Activated CD4-positive, alpha-beta T cell treated with anti-CD3 and anti-CD28 coated beads, Interleukin-2, Interleukin-4, amounts not matched to agents 100 ng/mL and 50 ng/mL, durations not matched to agents 16 hours and 8 hours (primary cell): ENCODE measurements at places on chromosomes 16 and 17.

- DNase-seq, result no peak
Measured at GRCh38 chr17:33582661-33583060, 289.6 kb upstream of the ASIC2 start.

DNA sequence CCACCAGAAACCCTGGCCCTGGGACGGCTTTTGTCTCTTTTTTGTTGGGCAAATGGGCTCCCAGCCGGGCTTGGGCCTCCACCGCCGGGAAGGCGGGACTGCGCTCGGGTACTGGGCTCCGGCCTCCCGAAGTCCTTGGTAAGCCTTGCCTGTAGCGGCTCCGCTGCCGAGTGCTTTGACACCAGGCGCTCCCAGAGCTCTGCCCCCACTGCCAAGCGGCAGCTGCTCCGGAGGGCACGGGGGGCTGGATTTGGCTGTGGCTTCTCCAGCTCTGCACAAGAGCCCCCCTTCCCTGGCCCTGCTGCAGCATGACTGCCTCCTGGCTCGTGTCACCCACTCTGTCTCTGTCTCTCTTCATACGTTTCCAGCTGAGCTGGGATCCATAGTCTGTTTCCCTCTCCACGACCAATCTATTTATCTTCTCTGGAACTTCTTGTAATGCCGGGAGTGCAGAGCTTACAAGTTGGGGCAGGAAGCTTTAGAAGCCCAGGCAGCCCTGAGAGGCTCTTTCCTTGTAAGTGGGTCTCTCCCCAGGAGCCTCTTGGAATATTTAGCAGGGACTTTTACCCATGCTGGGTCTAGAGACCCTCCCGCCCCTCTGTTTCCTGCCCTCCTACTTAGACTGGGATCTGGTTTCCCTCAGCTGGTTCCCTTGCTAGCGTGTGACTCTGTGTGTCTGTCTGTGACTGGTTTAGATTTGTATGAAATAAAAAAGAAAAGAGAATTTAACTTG lies 246.9 kb upstream of the GSE1 start:
- DNase-seq, result no peak

GRCh38 chr17:676060-676700 lies 38.5 kb downstream of the VPS53 start:
- DNase-seq, result no peak

DNA sequence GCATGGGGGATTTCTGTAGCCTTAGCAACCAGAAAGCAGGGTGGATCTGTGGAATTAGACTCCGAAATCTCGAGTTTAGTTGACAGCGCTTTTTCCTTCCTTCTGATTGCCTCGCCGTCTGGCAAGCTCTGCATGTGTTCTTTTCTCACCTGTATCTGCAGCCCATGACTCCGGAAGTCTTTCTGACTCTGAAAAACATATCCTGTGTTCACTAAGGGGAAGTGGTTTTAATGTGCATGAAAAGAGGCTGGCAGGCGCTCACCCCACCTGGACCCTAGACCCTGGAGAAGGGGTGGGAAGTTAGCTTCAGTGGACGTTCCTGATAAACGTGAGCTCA lies 158.5 kb downstream of the RPTOR start:
- peak; percentile 44 for DNase-seq

GRCh38 chr17:36550491-36551417 lies 6.0 kb downstream of the GGNBP2 start:
- DNase-seq, result peak; percentile 54

DNA sequence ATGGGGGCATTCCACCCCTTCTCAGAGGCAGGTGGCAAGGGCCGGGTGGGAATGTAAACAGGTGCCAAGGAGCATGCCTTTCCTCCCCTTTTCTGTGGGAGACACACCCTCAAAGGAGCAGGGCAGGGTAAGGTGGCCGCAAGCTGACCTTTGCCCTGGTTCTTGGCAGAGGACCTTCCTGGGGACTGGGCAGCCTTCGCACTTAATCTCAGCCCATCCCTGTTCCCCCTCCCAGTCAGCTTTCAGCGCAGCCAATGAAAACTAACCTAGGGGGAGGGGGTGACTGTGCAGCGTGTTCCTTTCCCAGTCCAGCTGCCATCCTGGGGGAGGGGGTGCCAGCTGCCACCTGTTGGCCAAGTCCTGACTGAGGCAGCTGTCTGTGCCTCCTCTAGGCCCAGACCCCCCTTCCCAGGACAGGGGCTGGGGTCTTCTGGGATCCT lies 2.8 kb downstream of the TRAF4 start:
- no peak for DNase-seq

DNA sequence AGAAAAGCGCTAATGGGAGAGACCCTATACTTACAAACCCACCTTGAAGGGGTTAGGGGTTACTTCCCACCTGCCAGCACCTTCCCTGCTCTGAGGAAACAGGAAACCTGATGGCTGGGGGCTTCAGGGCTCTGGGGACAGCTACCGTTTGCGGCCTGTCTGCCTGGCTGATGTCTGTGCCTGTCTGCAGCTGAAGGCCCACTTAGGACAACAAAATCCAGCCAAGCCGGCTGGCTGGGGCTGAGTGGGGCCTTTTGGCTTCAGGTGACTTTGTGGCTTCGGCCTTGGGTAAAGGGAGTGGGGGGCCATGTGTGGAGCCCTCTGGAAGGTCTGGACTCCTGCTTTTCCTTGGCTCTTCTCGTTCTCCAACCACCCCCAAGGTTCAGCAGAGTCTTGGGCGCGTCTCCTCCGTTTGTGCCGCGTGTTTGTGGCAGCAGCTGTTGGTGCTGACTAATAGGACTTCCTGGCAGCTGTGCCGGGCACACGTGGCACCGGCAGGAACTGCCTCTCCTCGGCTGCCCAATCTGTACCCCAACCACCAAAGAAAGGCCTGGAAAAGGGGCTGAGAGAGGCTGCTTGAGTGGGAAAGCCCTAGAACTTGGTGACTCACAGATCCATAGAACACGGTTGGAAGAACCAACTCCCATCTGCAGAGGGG lies 186.7 kb downstream of the MSI2 start:
- DNase-seq, result peak; percentile 77

DNA sequence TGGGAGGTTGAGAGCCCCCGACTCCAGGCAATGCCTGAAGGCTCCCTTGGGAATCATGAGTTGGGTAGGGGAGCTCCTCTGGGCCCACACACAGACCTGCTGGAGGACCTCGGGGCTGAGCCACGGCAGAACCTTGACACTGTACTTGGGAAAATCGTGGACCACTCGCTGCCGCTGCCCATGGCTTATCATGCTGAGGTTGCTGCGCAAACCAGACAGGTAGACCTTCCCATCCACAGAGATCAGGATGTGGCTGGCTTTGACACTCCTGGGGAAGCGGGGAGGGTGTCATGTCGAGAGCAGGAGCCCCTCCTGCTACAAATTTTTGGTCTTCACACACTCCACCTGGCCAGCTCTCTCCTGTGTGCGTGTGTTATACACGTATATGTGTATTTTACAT lies 7.2 kb upstream of the LIMD2 start:
- DNase-seq, result no peak

- DNase-seq, result no peak
Measured at GRCh38 chr17:49708515-49709183, 885 bp upstream of the SLC35B1 start.

DNA sequence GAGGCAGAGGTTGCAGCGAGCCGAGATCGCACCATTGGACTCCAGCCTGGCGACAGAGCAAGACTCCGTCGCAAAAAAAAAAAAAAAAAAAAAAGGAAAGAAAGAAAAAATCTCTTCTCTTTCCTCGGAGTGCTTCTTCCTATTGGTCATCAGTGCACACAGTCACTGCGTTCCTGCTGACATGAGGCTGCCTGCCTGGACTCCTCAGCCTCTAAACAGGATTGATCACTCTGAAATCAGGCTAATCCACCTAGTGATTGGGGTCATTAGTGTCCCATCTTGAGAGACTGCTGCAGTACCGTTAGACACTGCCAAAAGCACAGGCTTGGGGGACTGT lies 30.8 kb downstream of the PLCD3 start:
- DNase-seq, result no peak

DNA sequence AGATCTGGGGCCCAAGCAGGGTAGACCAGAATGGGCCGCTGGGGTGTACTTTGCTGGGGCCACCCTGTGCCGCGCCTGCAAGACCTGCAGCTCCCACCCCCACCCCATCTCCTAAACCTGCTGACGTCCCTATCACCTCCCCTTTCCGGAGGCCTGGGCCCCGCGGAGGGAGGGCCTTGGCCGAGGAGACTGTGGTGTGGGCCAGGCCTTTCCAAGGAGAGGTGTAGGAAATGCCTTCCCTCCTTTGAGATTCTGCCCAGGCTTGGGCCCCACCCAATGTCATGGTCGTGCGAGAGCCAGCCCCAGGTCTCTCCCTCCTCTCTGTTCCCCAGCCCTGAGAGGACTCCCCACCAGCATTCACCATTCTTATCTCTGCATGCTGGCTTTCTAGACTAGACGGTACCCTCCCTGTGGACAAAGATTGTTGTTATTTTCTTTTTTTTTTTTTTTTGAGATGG lies 3.9 kb upstream of the WFIKKN2 start:
- no peak for DNase-seq

GRCh38 chr17:34098699-34099098 lies 156.4 kb upstream of the CCL2 start:
- no peak for DNase-seq

- peak; percentile 38 for DNase-seq
Measured at GRCh38 chr16:53098526-53099317, 43.9 kb downstream of the CHD9 start.

DNA sequence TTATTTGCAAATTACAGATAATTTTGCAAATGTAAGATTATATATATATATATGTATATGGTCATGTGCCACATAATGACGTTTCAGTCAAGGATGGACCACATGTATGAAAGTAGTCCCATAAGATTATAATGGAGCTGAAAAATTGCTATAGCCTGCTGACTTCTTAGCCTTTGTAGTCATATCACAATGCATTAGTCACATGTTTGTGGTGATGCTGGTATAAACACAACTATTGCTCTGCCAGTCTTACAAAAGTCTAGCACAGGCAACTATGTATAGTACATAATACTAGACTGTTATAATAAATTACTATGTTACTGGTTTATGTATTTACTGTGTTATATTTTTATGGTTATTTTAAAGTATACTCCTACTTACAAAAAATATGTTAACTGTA lies 444.3 kb downstream of the KCNJ2 start:
- DNase-seq, result no peak

GRCh38 chr17:2892305-2892971 lies 96.2 kb downstream of the RAP1GAP2 start:
- DNase-seq, result no peak

GRCh38 chr16:75011634-75012307 lies 12.9 kb downstream of the ZNRF1 start:
- DNase-seq, result peak; percentile 73

DNA sequence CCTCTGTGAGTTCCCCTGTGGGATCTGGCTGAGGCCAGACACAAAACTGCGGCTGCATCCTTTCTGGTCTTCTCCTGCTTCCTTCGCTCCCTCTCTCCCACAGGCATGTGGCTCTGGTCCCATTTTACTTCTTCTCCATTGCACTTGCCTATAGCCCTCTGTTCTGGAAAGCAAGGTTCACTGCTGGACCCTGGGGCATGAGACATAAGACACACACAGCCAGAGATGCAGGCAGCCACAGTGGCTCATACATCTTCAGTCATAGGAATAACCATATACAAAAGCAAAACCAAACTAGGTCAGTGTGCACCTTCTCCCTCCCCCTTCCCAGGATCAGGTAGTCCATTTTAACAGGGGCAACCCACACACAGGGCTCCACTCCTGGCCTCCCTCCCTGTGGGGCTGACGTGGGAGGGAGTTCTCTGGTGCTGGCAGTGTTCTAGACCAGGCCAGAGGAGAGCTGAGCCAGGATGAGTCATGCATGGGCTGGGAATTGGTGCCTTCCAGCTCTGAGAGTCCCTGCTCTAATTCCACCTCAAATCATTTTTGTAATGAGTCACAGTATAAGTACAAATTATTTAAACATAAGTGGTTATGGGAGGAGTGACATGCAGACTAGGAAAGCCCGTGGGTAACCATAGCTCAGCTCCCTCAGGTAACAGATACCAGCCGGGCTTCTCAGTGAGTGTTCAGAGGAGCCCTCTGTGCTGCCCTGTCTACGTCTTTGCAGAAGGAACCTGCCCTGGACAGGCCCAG lies 58.0 kb downstream of the ASIC2 start:
- DNase-seq, result peak; percentile 2

- DNase-seq, result peak; percentile 76
Measured at GRCh38 chr17:51427856-51428255, 167.5 kb downstream of the UTP18 start.

DNA sequence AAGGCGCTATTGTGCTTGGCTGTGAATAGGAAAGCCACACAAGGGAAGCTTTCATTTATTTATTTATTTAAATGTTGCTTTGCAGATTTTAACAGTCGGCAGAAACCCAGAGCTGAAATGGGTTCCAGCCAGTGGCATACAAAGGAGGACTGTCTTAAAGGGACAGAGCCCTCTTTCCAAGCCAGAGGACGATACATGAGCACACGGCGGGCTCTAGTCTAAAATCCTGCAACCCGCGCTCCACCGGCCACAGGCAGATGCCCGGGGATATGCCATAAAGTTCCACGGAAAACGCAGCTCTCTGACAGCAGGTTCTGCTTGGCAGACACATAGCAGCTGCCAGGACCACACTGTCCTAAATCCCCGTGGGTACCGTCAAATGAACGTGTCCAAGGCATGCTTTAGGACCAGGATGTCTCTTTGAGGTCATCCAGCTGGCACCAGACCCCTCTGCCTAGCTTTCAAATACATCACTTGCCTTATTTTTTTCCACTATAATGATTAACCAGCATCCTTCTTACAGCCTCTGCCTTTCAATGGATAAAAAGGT lies 64.6 kb downstream of the CYTH1 start:
- DNase-seq, result no peak

DNA sequence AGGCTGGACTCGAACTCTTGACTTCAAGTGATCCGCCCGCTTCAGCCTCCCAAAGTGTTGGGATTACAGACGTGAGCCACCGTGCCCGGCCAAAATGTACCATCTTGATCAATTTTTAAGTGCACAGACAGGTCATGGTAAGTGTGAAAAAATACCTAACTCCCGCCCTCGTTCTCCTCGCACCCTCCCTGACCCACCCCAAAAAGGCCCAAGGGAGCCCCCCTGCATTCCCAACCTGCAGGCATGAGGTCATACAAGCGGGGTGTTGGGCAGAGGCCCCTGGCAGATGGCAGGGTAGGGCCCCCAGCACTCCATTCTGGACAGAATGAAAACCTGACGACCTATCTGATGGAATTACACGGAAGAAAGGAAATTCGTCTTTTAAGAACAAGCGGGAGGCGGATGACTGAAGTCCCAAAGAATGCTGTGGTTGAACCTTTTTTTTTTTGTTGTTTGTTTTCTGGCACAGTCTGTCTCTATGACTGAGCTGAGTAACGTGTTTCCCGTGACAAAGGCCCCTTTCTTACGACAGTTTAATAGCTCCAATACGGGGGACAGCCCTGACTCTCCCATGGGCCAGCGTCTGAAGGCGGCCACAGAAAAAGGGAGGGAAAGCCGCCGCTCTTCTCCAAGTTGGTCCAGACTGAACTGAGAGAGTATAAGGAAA lies 376.4 kb downstream of the SLC39A11 start:
- no peak for DNase-seq
